Ovary (tissue), 10 donors: ENCODE measurements at places on chromosomes 11 and 22.

DNA sequence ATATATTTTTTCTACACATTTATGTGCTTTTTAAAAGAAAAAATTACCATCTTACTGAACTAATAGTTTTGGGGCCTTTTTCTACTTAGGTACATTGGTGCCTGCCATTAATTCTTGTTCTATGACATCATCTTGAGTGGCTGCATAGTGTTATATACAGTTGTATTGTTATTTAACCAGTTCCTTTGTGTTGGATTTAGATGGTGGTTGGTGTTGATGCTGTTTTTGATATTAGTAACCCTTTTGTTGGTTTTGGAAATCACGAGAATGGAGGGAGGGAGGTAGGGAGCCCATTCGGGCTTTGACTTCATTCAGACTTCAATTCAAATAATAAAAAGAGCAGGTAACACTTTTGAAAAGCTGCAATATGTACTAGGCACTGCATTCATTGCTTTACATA is 15.4 kb upstream of the C11orf96 start:
- no peak for DNase-seq

DNA sequence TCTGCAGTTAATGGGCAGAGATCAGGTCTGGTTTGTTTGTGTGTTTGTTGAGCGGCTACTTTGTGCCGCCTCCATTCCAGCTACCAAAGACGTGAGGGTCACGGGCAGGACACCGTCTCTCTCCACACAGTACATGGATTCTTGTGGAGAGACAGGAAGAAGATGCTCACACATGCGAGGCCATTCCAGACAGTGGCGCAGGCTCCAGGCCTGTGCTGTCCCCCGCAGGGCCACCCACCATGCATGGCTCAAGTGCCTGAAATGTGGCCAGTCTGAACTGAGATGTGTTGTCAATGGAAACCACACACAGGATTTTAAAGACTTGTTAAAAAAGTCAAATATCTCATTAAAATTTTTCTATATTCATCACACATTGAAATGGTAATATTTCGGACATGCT is 848.3 kb downstream of the TBC1D22A start:
- no peak for DNase-seq

- no peak for DNase-seq
These were observed 833.5 kb downstream of the KCNA4 start for GRCh38 chr11:29183301-29183700.

GRCh38 chr22:49297871-49298721 is 529.6 kb downstream of the BRD1 start:
- DNase-seq, result no peak

- no peak for DNase-seq
These were observed 424.9 kb upstream of the CCDC90B start for GRCh38 chr11:83711106-83711527.

DNA sequence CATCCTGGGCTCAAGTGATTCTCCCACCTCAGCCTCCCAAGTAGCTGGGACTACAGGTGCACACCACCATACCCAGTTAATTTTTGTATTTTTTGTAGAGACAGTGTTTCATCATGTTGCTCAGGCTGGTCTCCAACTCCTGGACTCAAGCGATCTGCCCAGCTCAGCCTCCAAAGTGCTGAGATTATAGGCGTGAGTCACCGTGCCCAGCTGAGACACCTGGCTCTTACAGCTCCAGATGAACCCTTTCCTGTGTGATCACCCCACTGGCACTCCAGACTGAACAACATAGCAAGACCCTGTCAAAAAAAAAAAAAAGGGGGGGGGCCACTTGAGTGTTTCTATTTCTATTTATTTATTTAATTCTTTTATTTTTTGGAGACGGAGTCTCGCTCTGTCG is 1.0 kb upstream of the ADSL start:
- DNase-seq, result no peak

- no peak for DNase-seq
These were observed 25.3 kb upstream of the KRTAP5-6 start for GRCh38 chr11:1671658-1672057.

GRCh38 chr11:116882386-116882785 is 45.0 kb upstream of the APOA1 start:
- DNase-seq, result no peak

DNA sequence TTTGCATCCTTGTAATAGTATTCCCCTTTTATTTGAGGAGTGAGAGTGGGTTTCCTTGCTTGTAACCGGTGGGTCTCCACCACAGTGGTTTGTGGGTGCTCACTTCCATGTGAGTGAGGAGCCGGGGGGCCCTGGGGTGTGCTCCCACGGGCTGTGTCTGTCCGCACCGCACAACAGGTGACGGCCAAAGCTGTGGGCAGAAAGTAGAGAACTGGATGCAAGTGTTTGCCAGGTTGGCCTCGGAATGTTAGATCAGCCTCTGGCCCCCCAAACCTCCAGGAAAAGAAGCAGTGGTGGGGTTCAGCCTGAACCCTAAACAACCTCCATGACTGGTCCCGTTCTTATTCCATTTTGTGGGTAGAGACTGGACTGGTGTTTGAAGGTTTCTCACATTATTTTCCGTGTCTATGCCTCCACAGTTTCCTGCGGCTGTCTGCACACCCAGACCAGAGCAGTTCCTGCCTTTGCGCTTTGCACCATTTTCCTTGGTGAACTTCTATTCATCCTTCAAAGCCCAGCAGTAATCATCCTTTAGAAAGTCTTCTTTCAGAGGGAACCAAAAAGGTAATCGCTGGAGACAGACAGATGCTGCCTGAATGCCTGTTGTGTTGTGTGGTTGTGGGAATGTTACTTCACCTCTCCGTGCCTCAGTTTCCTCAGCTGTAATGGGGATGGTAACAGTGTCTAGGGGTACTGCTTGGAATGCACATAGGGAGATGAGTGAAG is 77.2 kb downstream of the MYEOV start:
- peak; percentile 4 for DNase-seq

DNA sequence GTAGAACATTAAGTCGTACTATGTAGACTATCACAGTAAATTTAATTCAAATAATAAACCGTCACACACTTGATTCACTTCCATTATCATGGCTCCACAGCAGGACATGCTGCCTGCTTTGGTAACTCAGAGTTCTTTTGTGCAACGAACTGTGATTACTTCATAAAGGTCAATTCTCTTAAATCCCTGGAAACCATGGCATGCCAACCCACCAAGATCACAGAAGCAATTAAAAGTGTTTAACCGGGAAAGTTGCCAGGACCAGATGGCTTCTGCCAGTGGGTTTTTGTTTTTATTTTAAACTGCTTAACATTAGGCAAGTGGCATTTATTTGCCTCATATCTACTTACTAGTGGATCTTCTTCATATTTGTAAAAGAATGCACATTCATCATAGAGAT is 1162.1 kb downstream of the DLG2 start:
- no peak for DNase-seq

- DNase-seq, result no peak
These were observed 164.3 kb downstream of the MSANTD4 start for GRCh38 chr11:105857728-105858127.
